ENCODE measurements at places on chromosomes 1 and 21. TPM values are rescaled to one million over a fixed set of nuclear protein-coding genes. Genes with fewer than 3 reads are reported as not detected.

- H3K27ac ChIP-seq: no peak overlapping the region
- no peaks in the 10 kb centered on the region for H3K4me1 ChIP-seq
- H3K27me3 ChIP-seq: no peaks in the 10 kb centered on the region
- H3K36me3 ChIP-seq: no peaks in the 10 kb centered on the region
- no peak overlapping the region for H3K4me3 ChIP-seq
Observed at GRCh38 chr1:238951809-238952208, 434.6 kb upstream of the CHRM3 start.

GRCh38 chr1:213606252-213606820 is 381.4 kb upstream of the PROX1 start:
- H3K4me1 ChIP-seq: no peaks in the 10 kb centered on the region
- H3K27me3 ChIP-seq: no peaks in the 10 kb centered on the region
- H3K27ac ChIP-seq: no peak overlapping the region
- H3K36me3 ChIP-seq: no peaks in the 10 kb centered on the region

GRCh38 chr1:18527921-18528320 is 47.2 kb downstream of the KLHDC7A start:
- H3K27me3 ChIP-seq: no peaks in the 10 kb centered on the region
- H3K4me3 ChIP-seq: no peak overlapping the region

DNA sequence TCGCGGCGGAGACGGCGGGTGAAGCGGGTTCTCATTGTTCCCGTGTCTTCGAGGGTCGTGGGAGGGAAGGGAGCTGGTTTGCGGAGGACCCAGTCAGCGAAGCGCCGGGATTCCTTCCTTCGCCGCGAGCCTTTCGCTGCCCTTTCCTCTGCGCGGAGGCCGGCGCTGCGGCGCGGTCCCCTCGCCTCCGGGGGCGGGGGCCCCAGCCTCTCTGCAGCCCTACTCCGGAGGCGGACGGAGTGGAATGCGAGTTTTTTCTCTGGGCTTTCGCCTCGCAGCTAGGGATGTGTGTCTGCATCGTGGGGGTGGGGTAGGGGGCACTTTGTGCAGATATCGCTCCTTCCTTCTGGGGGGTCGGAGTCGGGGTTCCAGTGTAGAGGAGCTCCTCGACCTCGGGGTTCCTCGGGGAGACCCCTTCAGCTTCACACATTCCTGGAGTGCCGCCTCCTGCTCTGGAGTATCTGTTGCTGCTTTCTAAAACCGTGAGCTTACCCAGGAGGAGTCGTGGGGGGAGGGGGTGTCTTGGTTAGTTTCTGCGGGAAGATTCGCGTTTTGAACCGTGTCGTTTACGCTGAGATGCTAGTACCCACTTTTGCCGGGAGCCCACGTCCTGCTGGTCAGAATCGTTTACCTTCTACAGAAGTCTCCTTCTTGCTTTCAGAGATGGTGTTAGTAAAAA is 595 bp downstream of the RNF2 start:
- H3K4me3 ChIP-seq: peak overlapping the region; percentile 76
- peak; percentile 80 for DNase-seq
- no peaks in the 10 kb centered on the region for H3K36me3 ChIP-seq
- peaks cover 13% of the 10 kb centered on the region for H3K27me3 ChIP-seq
- peaks cover 13% of the 10 kb centered on the region for H3K4me1 ChIP-seq

DNA sequence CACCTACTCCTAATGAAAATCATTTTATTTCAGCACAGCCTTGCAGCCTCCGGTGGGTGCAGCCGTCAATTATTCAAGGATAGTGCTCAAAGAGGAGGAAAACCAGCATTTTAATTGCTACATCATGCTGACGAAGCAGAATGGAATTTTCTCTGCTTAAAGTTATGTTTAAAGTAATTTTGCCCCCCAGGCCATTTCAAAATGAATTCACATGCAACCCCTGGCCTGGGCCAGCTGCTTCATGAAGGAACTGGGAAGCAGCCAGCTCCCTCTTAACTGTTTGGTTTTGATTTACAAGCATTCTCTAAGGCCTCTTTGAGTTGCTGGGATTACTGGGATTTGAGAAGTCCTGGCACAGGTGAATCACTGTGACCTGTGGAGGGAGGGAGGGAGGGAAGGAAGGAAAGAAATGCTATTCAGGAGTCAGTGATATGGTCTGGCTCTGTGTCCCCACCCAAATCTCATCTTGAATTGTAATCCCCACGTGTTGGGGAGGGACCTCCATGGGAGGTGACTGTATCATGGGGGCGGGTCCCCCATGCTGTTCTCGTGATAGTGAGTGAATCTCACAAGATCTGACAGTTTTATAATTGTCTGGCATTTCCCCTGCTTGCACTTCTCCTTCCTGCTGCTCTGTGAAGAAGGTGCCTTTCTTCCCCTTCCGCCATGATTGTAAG is 66.0 kb downstream of the PGBD5 start:
- H3K4me1 ChIP-seq: no peaks in the 10 kb centered on the region
- no peak overlapping the region for H3K27ac ChIP-seq
- no peak overlapping the region for H3K4me3 ChIP-seq
- H3K27me3 ChIP-seq: no peaks in the 10 kb centered on the region
- H3K36me3 ChIP-seq: no peaks in the 10 kb centered on the region

DNA sequence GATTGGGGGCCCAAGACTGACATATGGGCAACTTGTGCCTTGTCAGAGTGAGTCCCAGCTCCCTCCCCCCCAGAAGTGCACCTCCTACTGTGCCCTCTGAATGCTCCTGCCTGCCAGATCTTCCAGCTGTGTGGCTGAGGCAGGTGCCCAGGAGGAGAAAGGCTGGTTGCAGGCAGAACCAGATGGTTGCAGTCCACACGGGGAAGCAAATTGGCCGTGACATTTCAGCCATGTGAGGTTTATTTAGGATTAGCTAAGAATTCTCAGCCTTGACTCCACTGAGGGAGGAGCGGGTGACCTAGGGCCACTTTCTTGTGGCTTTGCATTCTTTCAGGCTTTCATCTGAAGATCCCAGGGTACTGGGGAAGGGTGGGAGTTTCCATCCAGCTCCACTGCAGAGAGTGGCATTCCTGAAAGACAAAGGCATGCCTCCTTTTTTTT is 33.8 kb downstream of the PEX14 start:
- H3K4me1 ChIP-seq: peaks cover 22% of the 10 kb centered on the region
- no peaks in the 10 kb centered on the region for H3K36me3 ChIP-seq
- H3K27me3 ChIP-seq: no peaks in the 10 kb centered on the region
- DNase-seq: peak; percentile 69
- no peak overlapping the region for H3K4me3 ChIP-seq
- H3K27ac ChIP-seq: no peak overlapping the region

GRCh38 chr1:4464478-4464877 is 189.9 kb upstream of the AJAP1 start:
- H3K36me3 ChIP-seq: no peaks in the 10 kb centered on the region
- H3K4me3 ChIP-seq: no peak overlapping the region
- no peaks in the 10 kb centered on the region for H3K27me3 ChIP-seq
- H3K4me1 ChIP-seq: no peaks in the 10 kb centered on the region

- H3K4me1 ChIP-seq: no peaks in the 10 kb centered on the region
- no peak for DNase-seq
- H3K4me3 ChIP-seq: no peak overlapping the region
- no peak overlapping the region for H3K27ac ChIP-seq
- no peaks in the 10 kb centered on the region for H3K36me3 ChIP-seq
- no peaks in the 10 kb centered on the region for H3K27me3 ChIP-seq
Observed at GRCh38 chr1:222224636-222225315, 323.1 kb downstream of the HHIPL2 start.

DNA sequence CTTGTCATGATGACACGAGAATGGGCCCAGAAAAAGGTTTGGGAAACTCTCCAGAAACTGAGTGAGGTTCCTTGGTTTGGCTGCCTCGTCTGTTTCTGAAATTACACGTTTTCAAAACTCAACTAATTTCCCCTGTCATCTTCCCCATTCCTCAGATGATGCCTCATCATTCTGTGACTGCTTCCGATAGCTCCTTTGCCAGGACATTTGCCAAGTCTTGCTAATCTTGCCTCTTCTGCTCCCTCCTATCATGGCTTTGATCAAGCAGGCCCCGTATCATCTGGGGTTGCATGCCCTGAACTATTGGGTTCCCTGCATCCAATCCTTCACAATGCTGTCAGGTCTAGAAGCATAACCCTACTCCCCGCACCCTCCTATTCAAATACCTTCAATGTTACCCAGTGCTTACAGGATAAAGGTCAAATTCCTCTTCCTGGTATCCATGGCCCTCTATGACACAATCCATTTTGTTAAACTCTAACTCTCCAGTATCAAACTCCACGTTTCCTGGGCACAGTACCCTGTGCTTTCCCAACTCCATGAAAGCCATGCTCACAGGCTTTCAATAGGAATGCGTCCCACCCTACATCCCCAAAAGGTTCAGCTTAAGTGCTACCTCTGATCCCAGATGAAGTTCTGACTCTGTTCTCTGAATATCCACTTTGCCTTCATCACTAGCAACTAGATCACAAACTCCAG is 22.2 kb upstream of the TMEM200B start:
- H3K36me3 ChIP-seq: peaks cover 5% of the 10 kb centered on the region
- H3K4me3 ChIP-seq: no peak overlapping the region
- H3K27me3 ChIP-seq: no peaks in the 10 kb centered on the region
- H3K27ac ChIP-seq: no peak overlapping the region
- no peaks in the 10 kb centered on the region for H3K4me1 ChIP-seq
- no peak for DNase-seq

DNA sequence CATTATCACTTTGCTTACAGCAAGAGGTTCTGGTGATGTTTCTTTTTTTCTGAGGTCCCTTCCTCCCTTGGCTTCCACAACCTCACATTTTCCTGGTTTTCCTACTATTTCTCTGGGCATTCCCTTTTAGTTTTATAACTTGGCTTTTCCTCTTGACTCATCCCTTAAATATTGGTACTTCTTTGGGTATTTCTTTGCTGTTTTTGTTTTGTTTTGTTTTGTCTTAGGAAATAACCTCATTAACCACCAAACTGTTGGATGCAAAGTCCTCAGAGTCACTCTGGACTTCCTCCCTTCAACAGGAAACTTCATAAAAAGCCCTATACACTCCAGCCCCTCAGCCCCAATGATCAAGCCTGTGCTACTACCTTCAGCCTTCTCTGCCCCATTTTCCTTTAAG is 211.1 kb downstream of the DUSP10 start:
- H3K27ac ChIP-seq: no peak overlapping the region
- H3K4me1 ChIP-seq: no peaks in the 10 kb centered on the region
- H3K36me3 ChIP-seq: no peaks in the 10 kb centered on the region
- no peaks in the 10 kb centered on the region for H3K27me3 ChIP-seq
- no peak overlapping the region for H3K4me3 ChIP-seq

- no peak overlapping the region for H3K4me3 ChIP-seq
- no peaks in the 10 kb centered on the region for H3K27me3 ChIP-seq
- no peak for DNase-seq
- H3K4me1 ChIP-seq: no peaks in the 10 kb centered on the region
- no peak overlapping the region for H3K27ac ChIP-seq
Observed at GRCh38 chr1:166089804-166090203, 77.0 kb downstream of the FAM78B start.

GRCh38 chr21:34223376-34223775 is 140.4 kb upstream of the KCNE2 start:
- H3K27me3 ChIP-seq: no peaks in the 10 kb centered on the region
- peaks cover 16% of the 10 kb centered on the region for H3K4me1 ChIP-seq
- H3K36me3 ChIP-seq: no peaks in the 10 kb centered on the region
- H3K27ac ChIP-seq: no peak overlapping the region
- H3K4me3 ChIP-seq: no peak overlapping the region
- no peak for DNase-seq

The SLC1A7 gene
- not detected for total RNA-seq

The TSEN15 gene
- 52.6 TPM for total RNA-seq

Measured in neural progenitor cell (in vitro differentiated cells).